ENCODE measurements at places on chromosomes 7 and 10.

DNA sequence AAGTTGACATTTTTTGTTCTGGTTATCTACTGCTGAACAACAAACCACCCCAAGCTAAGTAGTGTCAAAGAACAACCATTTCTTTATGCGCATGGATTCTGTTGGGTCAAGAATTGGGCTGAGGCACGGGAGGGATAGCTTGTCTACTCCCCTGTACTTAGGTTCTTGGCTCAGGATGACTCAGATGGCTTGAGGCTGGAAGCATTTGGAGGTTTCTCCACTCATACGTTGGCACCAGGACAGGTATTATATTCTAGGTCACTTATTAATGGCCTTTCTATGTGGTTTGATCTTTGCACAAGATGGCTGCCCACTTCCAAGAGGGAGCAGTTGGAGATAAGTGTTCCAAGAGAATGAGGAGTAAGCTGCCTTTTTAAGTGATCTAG lies 11.8 kb upstream of the TFAM start:
- no peak for DNase-seq

DNA sequence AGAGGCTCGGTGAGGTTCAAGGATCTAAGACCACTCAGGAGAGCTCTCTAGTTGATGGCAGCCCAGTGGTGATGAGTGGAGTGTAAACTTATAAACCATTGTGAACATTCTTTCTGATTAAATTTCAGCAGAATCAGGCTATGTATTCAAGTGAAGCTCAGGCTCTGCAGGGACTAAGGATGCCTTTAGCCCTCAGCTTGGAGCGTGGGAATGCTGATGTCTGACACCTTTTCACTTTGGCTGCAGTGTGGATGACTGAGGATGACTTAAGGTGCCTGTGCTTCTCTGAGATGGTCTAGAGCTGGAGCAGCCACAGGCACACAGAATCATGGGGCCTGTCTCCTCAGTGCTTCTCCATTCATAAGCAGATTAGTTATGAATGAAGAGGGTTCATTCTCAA lies 150.4 kb downstream of the SORCS3 start:
- no peak for DNase-seq

GRCh38 chr7:92875719-92876118 lies 39.3 kb upstream of the CDK6 start:
- no peak for DNase-seq

GRCh38 chr10:88164471-88164870 lies 301.0 kb downstream of the PTEN start:
- no peak for DNase-seq

GRCh38 chr10:26478061-26478460 lies 39.9 kb downstream of the APBB1IP start:
- DNase-seq = no peak

All from inflammatory macrophage (primary cell).